Sciatic nerve (tissue), 2 donors: ENCODE measurements at places on chromosomes 2 and 18.

DNA sequence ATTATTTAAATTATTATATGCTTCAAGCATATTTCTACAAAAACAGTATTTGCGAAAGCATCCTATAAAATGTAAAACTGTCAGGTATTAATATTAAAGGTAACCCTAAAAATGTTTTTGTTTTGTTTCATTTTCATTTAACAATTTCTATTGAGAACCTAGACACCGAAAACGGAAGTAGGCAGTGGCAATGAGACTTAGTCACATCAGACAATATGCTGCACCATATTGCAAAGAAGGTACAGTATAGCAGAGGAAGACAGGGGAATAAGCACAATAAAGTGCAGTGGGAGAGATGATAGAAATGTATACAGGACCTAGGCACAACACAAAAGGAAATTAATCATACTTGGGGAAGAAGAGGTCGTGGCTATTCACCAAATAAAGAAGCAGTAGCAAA lies 12.2 kb downstream of the SCN1A start:
- DNase-seq, result no peak

- DNase-seq, result no peak
Measured at GRCh38 chr2:166376873-166377272, 1.1 kb upstream of the SCN9A start.

- no peak for DNase-seq
Measured at GRCh38 chr2:46388881-46389280, 90.5 kb upstream of the TMEM247 start.

- no peak for DNase-seq
Measured at GRCh38 chr18:36328385-36328858, 30.9 kb downstream of the FHOD3 start.

DNA sequence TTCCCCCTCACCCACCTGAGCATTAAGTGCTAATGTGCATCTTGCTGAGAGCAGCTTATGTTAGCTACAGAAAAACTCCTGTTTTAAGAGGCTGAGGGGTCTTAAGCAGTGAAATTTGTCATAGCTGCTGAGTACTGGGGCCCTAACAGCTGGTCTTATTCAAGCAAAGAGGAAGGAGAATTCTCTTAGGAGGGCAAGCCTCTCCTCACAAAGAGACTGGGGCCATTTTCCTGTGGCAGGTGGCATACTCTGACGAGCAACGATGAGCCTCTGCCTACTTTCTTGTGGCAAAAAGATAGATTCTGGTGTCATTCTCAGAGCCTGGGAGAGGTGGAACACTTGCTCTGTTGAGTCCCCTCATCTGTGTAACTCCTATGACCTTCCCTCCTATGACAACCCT lies 53.2 kb downstream of the SPRED2 start:
- no peak for DNase-seq

DNA sequence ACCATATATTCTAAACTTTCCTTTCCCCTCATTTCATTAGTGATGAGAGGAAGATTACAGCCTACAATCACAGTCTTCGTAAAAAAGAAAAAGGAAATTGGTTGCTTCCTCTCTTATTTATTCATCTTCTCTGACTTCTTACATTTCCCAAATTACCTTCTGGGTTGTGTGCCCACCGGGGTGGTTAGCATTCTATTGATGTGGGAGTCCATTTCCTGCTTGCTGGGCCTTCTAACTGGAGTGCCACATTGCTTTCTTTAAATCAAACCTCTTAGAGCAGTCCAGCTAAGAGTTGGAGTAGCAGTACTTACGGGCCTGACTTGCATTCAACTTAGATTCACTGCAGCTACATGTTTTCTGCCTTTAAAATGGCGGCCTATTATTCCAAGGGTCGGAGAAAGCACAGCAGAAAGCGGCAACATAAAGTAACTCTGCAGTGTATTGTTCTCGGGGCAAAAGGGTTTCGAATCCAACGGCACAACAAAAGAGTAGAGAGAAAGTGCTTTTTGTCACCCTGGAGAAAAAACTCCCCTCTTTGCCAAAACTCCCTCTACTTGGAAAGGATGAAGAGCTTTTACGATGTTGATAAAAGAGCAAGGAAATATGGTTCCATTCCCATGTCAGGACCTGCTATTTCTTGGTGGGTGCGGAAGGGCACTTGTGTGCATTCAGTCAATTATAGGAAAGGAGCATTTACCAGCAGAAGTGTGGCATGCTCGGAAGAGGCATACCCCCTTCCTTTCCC lies 110.6 kb upstream of the DLX2 start:
- no peak for DNase-seq

GRCh38 chr2:239685556-239685955 lies 284.7 kb upstream of the HDAC4 start:
- DNase-seq, result peak; percentile 32

- DNase-seq, result no peak
Measured at GRCh38 chr2:163877316-163877715, 141.5 kb upstream of the FIGN start.

- DNase-seq, result no peak
Measured at GRCh38 chr2:60708630-60709320, 47.3 kb upstream of the PAPOLG start.

- no peak for DNase-seq
Measured at GRCh38 chr2:37414470-37414949, 70.1 kb downstream of the QPCT start.

GRCh38 chr2:2175381-2176090 lies 155.5 kb downstream of the MYT1L start:
- no peak for DNase-seq

GRCh38 chr2:44100351-44100750 lies 68.3 kb upstream of the PPM1B start:
- DNase-seq, result peak; percentile 66

- no peak for DNase-seq
Measured at GRCh38 chr18:59011786-59012185, 127.9 kb upstream of the SEC11C start.

GRCh38 chr2:45647986-45648520 lies 3.4 kb upstream of the PRKCE start:
- DNase-seq, result no peak

GRCh38 chr2:199955007-199955338 lies 318 bp downstream of the TYW5 start:
- DNase-seq, result no peak

- DNase-seq, result no peak
Measured at GRCh38 chr18:56987236-56987635, 159.7 kb upstream of the BOD1L2 start.

DNA sequence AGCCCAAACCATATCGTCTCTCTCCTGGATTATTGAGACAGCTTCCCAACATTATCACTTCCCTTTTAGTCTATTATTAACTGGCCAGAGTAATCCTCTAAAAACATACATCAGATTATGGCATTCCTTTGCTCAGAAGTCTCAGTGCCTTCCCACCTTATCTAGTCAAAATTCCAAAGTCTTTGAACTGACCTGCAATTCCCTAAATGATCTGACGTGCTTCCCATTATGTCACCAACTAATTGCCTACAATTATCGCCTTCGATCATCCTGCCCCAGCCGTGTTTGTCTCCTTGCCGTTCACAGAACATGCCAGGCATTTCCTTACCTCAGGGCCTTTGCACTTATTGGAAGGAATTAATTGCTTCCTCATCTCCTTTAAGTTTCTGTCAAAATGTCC lies 332.4 kb downstream of the IRS1 start:
- no peak for DNase-seq

- DNase-seq, result no peak
Measured at GRCh38 chr18:13386891-13387801, 168.6 kb downstream of the LDLRAD4 start.

GRCh38 chr2:147006736-147007141 lies 838.1 kb upstream of the ACVR2A start:
- DNase-seq, result no peak

DNA sequence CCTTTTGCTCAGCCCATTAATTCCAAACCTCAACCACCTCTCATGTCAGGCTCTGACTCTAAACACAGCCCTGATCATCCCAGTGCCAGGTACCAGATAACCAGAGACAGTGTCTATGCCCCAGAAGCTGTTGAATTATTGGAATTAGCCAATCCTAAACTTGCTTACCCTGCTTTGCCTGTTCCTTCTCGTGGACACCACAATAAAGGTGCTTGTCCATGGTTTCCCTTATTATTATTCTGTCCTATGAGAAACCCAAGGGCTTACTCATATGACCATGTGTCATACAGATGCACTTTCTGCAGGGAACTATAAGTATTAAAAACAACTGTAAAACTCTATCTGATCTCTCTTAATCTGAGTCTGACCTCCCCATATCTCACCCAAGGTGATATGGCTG lies 2193.8 kb upstream of the PIK3C3 start:
- DNase-seq, result no peak

GRCh38 chr2:237514474-237515130 lies 27.6 kb downstream of the MLPH start:
- no peak for DNase-seq

- no peak for DNase-seq
Measured at GRCh38 chr2:224023188-224023587, 15.9 kb downstream of the SERPINE2 start.

DNA sequence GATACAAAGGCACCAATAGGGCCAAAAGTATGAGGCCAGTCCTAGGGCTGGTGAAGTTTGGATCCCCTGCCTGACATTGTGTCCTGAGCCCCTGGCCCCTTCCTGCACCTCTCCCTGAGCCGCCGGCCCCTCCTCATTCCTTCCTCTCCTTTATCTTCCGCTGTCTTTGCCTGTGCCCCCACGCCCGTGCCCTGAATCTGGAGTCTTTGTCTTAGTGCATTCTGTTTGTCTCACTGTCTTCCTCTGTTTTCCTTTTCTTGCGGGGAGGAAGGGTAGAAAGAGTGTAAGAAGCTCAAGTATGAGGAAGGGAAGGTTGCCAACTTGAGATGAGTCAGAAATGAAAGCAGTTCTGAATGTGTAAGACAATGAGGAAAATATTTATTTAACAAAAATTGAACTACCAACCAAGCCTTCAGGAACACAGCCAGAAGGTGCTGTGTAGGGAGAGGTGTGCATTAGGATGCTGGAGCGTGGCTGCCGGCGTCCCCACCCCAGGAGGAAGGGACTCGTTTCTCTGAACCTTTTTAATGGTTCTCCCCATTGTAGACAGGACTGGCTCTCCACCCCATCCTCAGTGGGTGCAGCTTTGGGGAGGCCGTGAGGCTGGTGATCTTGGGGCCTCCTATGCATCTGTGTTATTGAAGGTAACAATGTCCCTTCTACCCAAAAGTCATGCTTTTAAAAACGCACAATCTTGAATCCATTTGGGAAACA lies 133.1 kb downstream of the NEDD4L start:
- DNase-seq, result no peak

DNA sequence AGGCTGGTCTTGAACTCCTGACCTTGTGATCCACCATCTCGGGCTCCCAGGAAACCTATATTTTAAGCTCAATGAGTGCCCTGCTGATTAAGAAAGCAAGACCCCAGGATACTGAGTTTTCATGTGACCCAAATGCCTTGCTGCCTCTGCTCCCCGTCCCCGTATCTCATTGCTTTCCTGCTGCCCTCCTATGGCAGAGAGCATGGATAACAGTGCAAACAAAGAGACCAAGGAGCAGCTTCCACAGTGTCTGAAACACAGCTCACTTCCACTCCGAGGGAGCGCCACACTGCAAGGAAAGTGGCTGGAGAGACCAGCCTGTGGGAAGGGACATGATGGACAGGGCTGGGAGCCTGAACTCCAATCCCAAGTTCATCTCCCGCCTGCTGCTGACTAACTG lies 246.8 kb downstream of the TMEM182 start:
- DNase-seq, result no peak

DNA sequence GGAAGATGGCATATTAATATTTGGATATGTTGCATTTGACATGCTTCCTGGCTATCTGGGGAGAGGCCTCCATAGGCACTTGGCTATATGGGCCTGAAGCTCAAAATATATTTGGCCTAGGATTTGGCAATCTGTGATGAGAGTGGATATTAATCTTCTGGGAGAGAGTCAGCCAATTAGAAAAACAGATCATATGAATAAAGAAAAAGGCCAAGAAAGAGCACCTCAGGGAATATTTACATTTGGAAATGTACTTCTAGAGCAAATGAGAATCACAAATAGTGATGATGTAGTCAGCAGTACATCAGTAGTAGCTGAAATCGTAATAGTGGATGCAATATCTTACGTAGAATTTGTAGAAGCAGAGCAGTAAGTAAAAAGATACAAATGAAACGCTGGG lies 277.0 kb downstream of the CTNNA2 start:
- DNase-seq, result no peak

DNA sequence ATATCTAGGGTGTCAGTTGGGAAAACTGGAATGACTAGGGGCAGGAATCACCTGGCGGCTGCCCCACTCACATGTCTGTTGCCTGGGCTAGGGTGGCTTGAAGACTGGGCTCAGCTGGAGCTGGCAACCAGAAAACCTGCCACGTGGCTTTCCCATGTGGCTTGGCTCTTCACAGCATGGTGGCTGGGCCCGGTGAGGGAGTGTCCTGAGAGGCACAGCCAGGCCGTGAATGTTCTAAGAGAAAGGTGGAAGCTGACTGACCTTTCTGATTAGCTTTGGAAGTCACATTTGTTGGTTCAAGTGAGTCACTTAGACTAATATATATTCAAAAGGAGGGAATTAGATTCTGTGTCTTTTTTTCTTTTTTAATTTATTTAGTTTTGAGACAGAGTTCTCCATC lies 22.7 kb downstream of the SP5 start:
- DNase-seq, result no peak

- no peak for DNase-seq
Measured at GRCh38 chr18:10732990-10733389, 207.2 kb downstream of the NAPG start.

DNA sequence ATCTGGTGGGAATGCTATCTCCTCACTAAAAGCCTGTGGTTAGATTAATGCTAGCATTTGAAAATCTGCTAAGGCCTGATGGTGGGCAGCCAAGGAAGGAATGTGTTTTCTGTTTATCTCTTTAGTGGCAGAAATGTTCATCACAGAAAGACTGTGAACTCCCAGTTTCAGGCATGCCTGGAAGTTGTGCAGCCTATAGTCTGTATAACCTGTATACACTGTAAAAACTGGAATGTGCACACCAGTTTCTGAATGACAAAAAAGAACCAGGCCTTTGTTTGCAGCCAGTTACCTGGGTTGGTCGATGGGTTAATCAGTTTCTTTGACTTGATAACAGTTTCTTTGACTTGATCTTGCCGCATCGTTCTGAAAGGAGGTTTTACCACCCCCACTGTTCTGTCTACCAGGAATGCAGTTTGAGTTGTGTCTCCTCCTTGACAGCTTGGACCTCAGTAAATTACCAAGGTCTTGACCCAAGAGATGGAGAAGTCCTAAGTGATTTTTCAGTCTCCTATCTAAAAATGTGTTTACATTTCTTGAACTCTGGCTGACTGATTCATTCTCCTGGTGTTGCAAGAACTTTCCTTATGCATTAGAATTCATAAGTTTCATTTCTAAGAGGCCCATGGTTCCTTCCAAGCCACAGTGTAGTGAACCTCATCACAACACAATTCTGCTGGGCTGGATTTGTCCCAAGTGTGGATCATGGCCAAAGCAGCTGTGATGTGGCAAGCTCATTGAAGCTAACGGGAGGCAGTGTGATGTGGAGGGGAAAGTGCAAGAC lies 62.2 kb downstream of the KIAA2012 start:
- peak; percentile 91 for DNase-seq

DNA sequence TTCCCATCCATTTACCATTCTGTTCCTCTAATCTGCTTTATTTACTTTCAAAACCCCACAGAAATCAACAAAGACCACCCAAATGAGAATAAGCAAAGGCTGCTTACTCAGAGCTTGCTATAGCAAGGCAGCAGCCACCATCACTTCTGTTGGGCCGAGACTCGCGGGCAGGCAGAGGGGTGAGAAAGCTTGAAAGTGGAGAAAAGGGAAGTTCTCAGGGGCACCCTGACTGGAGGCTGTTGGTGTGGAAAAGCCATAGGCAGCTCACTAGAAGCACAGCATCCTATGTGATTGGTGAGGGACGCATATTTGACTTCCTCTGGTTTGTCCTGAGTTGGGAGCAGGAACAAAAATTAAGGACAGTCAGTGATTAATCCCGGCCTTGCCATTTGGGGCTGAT lies 269.7 kb upstream of the THSD7B start:
- DNase-seq, result no peak

- no peak for DNase-seq
Measured at GRCh38 chr2:230184727-230185578, 34.8 kb downstream of the SP110 start.
